ENCODE measurements at places on chromosomes 4 and X. TPM values are rescaled to one million over a fixed set of nuclear protein-coding genes. Genes with fewer than 3 reads are reported as not detected.

The ZNF711 gene
- total RNA-seq, result 1.2 TPM

The PCDH11X gene
- total RNA-seq, result not detected

DNA sequence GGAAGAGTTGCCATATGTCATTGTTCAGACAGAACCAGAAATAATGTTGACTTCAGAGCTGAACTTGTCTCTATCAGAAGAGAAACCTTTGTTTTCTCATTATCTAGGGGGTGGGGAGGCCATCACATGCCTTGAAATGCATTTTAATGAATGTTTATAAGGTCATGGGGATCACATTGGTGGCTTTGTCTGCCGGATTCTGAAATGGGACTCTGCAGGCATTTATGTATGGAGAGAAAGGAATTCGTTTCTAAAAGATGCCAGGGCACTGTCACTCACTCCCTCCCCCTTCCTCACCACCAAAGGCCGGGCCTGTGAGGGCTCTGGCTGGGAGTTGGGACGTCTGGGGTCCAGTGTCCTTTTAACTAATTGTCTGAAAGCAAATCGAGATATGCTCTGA, 102.2 kb downstream of the MAMLD1 start:
- H3K27me3 ChIP-seq, result no peaks in the 10 kb centered on the region
- DNase-seq, result no peak
- no peak overlapping the region for H3K4me3 ChIP-seq
- H3K36me3 ChIP-seq, result no peaks in the 10 kb centered on the region
- no peak overlapping the region for H3K27ac ChIP-seq

- H3K36me3 ChIP-seq, result no peaks in the 10 kb centered on the region
- DNase-seq, result peak; percentile 59
- peak overlapping the region; percentile 51 for H3K27ac ChIP-seq
These were observed 49.6 kb downstream of the LAMP2 start for GRCh38 chrX:120419463-120419862.

- H3K27me3 ChIP-seq, result no peaks in the 10 kb centered on the region
- peaks cover 28% of the 10 kb centered on the region for H3K4me1 ChIP-seq
- no peaks in the 10 kb centered on the region for H3K36me3 ChIP-seq
- no peak overlapping the region for H3K27ac ChIP-seq
- no peak overlapping the region for H3K4me3 ChIP-seq
These were observed 10.5 kb upstream of the MGST2 start for GRCh38 chr4:139655116-139655515.

DNA sequence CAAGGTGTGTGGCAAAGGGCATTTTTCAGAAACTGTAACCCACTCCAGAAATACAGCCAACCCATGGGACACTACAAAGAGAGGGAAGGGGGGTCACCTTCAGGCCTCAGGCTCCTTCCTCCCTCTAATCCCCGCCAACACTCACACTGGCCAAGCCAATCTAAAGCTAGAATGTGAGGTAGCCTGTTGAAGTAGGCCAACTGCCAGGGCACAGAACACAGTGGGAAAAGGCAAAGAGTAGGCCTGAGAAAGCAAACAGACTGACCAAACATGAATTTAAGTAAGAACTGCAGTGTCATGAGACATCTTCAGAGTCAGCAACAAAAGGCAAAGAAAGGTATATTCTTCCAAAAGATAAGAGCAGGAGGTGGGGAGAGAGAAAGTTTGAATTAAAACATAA, 289.0 kb downstream of the HNRNPD start:
- no peak overlapping the region for H3K4me3 ChIP-seq
- no peaks in the 10 kb centered on the region for H3K4me1 ChIP-seq
- no peak for DNase-seq
- no peaks in the 10 kb centered on the region for H3K36me3 ChIP-seq
- no peak overlapping the region for H3K27ac ChIP-seq
- no peaks in the 10 kb centered on the region for H3K27me3 ChIP-seq

DNA sequence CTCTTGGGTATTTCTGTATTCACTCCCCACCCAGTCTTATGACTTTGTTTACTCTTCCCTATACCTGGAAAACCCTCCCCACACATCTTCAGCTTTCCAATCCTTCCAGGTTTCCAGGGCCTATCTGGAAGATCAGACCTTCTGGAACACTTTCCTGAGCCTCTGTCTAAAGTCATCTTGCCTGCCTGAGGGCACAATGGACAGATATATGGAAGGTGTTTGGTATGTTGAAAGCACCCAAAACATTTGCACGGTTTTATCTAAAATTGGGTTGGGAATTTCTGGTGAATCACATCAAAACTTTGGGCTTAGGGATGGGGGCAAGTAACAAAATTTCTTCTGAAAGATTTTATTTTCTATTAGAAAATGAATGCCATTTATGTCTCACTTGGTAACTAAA, 16.0 kb downstream of the CLDN2 start:
- DNase-seq, result no peak
- H3K4me3 ChIP-seq, result no peak overlapping the region
- no peaks in the 10 kb centered on the region for H3K4me1 ChIP-seq
- no peaks in the 10 kb centered on the region for H3K27me3 ChIP-seq
- H3K36me3 ChIP-seq, result no peaks in the 10 kb centered on the region

GRCh38 chrX:105865709-105866108, 43.4 kb downstream of the NRK start:
- no peak overlapping the region for H3K27ac ChIP-seq
- no peaks in the 10 kb centered on the region for H3K36me3 ChIP-seq
- no peaks in the 10 kb centered on the region for H3K27me3 ChIP-seq

GRCh38 chrX:57156397-57157049, 19.3 kb upstream of the SPIN2A start:
- H3K36me3 ChIP-seq, result no peaks in the 10 kb centered on the region
- no peak overlapping the region for H3K4me3 ChIP-seq
- peak; percentile 5 for DNase-seq
- no peak overlapping the region for H3K27ac ChIP-seq

DNA sequence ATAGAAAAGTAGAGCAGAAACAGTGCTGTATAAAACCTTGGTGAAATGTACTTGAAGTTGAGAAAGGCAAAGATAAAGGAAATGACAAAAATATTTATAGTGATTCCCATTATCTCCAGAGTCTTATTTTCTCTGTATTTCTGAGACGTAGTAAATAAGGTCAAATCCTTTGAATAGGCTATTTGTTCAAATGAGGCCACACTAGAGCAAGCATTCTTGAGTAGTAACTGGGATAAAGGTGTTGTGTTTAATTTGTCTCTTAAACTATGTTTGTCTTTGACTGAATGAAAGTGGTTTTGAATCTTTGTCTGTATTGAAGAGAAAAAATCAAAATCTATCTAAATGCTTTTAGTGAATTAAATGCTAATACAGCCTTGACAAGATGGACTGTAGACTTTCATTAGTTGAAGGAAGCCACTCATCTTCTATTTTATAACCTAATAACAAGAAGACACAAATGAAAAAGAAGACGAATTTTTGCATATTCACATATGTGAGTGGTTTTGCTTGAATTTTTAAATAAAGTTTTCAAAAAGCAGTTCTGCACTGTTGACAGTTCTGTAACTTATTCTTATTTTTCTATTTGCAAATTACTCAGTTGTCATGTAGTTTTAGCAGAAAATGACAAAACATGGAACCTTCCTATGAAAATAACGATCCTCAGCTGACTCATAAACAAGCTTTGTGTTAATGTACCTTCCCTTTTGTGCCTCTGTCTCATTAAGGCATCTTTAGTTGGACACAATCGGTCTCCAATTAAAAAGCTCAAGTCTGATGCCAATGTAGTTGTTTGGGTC, 94.8 kb upstream of the PCDH18 start:
- H3K36me3 ChIP-seq, result no peaks in the 10 kb centered on the region
- no peak overlapping the region for H3K27ac ChIP-seq
- no peaks in the 10 kb centered on the region for H3K27me3 ChIP-seq
- no peaks in the 10 kb centered on the region for H3K4me1 ChIP-seq
- H3K4me3 ChIP-seq, result no peak overlapping the region

DNA sequence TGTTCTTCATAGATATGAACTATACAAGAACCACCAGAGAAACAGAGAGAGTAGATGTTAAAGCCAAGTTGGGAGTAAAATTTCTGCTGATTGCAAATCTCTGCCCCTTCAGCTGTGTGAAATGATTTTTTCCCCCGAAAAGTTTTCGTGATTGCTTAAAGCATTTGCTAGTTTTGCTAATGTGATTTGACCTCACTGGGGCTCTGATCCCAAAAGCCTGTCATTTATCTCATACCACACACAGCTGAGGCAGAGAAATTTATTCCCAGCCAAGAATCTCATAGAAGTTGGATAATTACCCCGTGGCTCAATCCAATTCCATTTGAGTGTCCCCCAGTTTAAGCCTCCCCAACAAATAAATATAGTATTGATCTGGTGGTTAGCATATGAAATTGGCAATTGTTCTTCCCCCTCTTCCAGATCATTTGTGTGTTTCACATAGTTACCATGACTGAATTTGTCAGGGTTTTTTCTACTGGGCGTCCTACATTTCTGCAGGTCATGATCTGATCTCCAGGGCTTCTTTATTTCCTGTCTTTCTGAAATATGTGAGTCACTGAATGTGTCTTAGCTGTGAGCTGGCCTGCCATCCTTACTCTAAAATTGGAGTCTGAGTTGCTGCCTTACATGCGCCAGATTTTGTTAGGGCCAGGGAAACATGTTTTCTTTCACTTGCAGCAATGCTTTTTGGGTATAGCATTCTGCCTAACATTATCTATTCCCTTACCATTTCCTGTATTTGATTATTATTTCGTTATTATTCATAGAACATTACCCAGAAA, 167.5 kb upstream of the FRMPD4 start:
- no peaks in the 10 kb centered on the region for H3K36me3 ChIP-seq
- no peak overlapping the region for H3K27ac ChIP-seq
- H3K27me3 ChIP-seq, result no peaks in the 10 kb centered on the region
- DNase-seq, result no peak
- no peaks in the 10 kb centered on the region for H3K4me1 ChIP-seq

Measured in CD4-positive, CD25-positive, alpha-beta regulatory T cell (primary cell).